Islet precursor cell (in vitro differentiated cells): ENCODE measurements at places on chromosomes 16 and 17.

DNA sequence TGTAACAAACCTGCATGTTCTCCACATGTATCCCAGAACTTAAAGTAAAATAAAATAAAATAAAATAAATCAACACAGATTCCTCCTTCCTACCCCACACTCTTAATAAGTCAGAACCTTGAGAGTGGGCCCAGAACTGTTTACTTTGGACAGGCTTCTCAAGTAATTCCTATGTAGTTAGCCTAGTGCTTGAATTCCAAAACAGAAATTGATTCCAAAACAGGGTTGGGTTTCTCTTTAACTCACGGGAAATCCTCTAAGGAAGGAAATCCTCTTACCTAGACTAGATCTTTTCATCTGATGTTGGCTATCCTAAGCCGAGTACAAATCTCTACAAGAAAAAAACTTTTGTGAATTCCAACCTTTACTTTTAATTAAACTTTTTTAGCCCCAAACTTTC, 324.7 kb upstream of the C16orf82 start:
- DNase-seq, result no peak

- peak; percentile 77 for DNase-seq
Measured at GRCh38 chr17:47066095-47066494, 87.0 kb upstream of the RPRML start.

GRCh38 chr16:11687601-11688519, 19.6 kb downstream of the SNN start:
- peak; percentile 28 for DNase-seq

GRCh38 chr16:51834794-51835193, 683.7 kb upstream of the SALL1 start:
- DNase-seq, result no peak

GRCh38 chr16:88099563-88099890, 148.3 kb downstream of the BANP start:
- DNase-seq, result no peak

- DNase-seq, result no peak
Measured at GRCh38 chr17:63735691-63736090, 5.9 kb downstream of the STRADA start.

DNA sequence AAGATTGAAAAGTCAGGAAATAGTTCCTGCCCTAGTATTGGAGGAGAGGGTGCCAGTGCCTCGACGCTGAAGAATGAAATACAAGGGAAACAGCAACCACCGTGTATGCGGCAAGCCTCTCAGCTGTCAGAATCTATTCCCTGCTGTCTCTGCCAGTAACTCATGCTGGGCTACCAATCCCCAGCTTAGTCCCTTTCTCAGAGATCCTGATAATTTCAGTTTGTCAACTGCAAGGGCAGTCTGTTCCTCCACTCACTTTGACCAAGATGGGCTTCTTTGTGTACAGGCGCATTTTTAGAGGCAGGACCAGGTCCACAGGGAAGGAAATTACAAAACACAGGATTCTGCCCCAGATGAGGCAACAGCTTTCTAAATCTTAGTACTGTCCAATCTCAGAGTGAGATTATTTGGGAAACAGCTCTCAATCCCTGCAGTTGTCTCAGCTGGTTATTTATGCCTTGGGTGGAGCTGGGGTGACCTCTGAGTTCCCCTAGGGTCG, 1.3 kb downstream of the NQO1 start:
- DNase-seq, result no peak

DNA sequence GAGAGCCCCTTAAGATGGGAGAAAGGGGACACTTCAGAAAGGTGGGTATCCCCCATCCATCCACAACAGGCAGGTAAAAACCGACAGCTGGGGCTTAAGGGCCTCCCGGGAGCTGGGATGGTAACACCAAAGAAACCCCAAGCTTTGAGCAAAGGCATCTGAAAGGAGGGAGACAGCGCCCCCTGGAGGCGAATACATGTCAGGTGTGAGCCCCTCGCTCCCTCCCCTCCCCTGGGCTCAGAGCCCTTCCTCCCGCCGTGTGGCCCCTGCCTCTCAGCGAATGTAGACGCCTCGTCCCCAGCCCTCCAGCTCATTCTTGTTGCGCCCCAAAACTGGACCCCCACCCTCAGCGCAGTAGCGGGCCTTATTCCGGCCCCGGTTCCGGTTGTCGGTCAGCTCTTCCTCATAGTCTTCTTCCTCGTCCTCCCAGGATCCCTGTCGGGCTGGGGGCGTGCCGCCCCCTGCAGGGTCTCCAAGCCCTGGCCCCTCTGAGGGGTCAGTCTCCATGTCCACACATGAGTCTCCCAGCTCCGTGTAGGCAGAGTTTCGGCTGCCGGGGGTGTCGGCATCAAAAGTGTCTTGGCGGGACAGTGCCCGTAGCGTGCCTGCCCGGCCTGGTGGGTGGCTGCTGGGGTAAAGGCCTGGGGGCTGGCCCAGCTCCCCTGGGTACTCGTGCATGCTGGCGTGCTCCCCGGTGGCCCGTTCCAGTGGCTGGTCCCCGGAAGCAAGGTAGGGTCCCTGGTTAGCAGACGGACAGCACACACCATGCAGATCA, 9.1 kb upstream of the ARL5C start:
- peak; percentile 87 for DNase-seq

DNA sequence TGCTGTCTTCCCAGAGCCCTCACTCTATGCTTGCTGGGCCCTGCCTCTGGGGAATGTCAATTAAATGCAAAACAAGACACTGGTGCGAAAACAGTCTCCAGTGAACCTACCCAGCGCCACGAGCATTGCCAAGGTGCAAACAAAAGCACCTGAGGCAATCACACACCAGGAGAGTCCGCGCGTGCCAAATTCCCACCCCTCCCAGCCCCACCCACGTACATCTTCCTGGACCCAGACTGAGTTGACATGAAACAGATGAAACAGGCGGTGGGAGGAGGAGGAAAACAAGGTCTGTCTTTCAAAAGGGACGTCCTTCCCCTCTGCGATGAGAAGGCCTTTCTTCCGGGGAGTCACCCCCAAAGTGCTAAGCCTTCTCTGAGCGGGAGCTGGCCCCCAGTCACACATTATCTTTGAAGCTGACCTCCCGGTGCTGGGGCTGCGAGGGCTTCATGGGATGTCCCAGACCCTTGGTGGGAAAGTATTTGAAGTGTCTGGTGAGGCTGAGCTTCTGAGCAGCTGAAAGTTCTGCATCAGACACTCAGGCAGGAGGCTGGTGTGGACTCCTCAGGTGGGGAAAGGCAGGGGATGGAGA, 200.4 kb downstream of the AXIN2 start:
- DNase-seq, result peak; percentile 64

DNA sequence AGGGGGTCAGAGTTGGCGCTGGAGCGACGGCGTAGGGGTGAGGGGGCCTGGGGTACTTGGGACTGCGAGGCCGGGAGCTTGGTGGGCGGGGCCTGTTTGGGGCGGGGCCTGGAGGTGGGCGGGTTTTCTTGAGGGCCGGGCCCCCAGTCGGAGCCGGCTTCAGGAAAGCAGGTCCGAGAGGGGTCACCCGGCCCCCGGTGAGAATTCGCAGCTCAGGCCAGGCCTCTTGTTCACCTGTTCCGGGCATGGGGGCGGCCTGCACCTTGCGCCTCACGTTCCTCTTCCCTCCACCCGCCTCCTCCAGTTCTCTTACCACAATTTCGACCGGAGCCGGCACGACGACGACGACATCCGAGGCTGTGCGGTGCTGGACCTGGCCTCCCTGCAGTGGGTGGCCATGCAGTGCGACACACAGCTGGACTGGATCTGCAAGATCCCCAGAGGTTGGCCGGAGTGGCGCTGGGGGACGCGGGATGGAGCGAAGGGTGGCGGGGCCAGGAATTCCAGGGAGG, 52.5 kb downstream of the MRC2 start:
- no peak for DNase-seq

- no peak for DNase-seq
Measured at GRCh38 chr17:27895123-27895895, 2.1 kb upstream of the LYRM9 start.

DNA sequence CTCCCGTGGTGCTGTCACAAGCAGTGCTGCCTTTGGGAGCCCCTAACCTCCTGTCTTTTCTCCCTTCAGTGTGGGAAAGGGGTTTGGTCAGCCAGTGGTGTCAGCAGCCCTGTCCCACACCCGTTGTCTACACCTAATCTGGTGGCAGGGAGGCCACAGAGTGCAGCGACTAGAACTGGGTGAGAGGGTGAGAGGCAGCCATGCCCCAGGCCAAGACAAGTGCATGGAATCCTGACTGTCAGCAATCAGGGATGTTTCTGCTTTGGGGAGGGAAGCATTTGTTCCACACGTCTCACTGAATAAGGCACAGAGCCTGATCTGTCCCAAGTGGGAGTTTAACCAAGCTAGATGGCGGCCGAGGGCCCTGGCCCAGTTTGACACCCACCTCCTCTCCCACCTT, 1.4 kb upstream of the ZNF267 start:
- no peak for DNase-seq

DNA sequence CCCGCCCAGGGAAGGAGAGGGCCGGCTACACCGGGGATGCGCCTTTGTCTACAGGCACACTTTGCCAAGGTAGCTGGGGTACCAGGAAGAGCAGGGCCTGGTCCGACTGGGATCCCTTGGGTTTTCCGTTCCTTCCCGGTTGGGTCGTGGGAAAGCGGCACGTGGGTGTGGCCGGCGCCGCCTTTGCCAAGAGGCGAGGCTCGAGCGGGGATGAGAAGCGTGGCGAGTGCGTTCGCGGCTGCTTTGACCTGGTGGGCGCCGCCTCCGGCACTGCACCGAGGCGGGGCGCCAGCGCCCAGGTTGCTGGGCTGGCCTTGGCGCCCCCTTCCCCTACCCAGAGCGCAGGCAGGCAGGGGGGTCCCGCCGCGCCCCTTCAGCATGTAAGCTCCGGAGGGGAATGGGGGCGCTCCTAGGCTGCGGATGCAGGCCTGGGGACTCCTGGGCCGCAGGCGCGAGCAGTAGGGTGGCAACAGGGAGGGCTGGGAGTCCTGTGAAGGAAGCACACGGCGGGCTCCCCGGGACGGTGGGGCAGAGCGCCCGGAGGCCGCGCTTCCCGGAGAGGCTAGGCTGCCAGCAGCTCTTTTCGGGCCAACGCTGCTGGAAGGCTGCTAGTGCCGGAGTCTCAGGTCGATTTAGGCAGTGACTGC, 2.0 kb downstream of the HAS3 start:
- DNase-seq, result no peak

- DNase-seq, result no peak
Measured at GRCh38 chr16:8623634-8624033, 2.1 kb downstream of the METTL22 start.

DNA sequence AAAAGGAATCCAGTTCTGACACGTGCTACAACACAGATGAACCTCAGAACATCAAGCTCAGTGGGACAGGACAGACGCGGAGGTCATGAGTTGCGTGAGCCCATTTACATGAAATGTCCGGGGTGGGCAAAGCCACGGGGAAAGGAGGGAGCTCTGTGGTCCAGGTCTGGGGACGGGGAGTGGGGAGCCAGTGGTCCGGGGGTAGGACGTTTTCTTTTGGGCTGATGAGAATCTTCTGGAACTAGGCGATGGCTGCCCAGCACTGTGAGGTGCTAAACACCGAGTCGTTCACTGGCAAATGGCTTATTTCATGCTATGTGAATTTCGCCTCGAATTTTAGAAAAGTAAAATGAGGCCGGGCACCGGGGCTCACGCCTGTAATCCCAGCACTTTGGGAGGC, 2.6 kb upstream of the LMF1 start:
- DNase-seq, result no peak

DNA sequence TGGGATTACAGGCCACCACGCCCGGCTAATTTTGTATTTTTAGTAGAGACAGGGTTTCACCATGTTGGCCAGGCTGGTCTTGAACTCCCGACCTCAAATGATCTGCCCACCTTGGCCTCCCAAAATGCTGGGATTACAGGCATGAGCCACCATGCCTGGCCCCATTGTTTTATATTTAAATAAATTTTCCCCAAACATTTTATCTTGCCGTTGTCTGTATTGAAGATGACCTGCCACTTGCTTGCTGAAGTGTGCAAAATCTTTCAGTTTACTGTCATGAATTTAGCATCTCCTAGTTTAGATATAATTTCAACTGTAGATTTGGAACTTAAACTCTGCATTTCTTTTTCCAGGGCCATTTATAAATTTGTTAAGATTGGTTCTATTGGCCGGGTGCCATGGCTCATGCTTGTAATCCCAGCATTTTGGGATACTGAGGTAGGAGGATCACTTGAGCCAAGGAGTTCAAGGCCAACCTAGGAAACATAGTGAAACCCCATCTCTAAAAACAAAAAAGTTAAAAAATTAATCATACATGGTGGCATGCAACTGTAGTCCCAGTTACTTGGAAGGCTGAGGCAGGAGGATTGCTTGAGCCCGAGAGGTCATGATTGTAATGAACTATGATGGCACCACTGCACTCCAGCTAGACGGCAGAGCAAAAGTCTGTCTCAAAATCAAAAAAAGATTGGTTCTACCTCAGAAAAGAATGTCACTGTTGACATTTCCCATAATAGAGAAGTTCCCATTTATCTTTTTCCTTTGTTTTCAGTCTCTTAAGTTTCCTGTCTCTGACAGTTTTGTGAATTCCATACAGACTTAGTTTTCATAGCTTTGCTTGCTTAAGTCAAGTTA, 84.4 kb downstream of the VMP1 start:
- no peak for DNase-seq

GRCh38 chr16:17350207-17350606, 120.6 kb downstream of the XYLT1 start:
- DNase-seq, result no peak

DNA sequence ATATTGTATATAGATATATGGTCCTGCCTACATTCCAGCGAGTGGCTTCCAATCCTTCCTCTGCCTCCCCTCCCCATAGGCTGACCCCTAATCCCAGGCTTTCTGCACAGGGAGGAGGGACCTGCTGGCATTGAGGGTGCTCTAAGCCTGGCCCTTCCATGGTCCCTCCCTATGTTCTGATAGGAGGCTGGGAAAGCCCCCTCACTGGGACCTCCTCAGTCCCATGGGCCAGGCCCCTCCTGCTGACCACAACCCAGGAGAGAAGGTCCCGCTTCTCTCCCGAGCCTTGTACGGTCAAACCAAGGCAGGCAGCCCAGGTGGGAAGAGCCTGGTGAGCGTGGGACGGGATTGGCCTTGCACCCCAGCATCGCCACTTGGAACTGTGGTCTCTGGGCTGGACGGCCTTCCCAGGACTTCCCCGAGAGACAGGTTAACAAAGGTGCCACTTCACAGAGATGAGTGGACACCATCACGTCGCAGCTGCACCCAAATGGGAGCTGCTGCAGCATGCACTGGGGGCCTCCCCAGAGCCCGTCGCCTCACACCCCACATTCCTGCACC, 859 bp downstream of the ALDH3A1 start:
- DNase-seq, result no peak

GRCh38 chr17:75086496-75087181, 1.1 kb upstream of the SLC16A5 start:
- DNase-seq, result peak; percentile 60

DNA sequence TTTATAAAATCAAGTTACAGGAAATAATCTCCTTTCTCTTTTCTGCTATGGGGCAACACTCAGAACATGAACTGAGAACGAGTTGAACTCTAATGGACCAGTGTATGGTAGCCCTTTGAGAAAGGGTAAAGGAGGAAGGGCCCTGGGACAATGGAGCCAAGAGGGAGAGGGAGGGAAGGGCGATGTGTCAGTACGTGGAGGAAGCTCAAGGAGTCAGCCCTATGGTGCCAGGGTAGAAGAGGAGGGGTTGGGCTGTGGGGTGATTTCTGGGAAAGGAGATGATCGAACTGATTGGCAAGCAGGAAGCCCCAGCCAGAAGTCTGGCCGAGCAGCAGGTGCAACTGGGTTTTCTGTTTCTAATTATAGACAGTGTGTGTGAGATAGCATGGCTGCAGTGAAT, 4.3 kb upstream of the WIPI1 start:
- no peak for DNase-seq
